ENCODE measurements at places on chromosomes 7 and 10. TPM values are rescaled to one million over a fixed set of nuclear protein-coding genes. Genes with fewer than 3 reads are reported as not detected.

CPA1 gene
- total RNA-seq, result not detected

PLPP4 gene
- 0.16 TPM for total RNA-seq

HMX2 gene
- 0.23 TPM for total RNA-seq

KCP gene
- 0.05 TPM for total RNA-seq

ZNF37A gene
- total RNA-seq, result 6.0 TPM

VGF gene
- total RNA-seq, result 19.2 TPM

ACTL6B gene
- total RNA-seq, result not detected

HSPA14 gene
- total RNA-seq, result 43.1 TPM

POLR2J2 gene
- total RNA-seq, result 0.89 TPM

WDR86 gene
- total RNA-seq, result 0.11 TPM

NOC3L gene
- 21.2 TPM for total RNA-seq

TMEM213 gene
- not detected for total RNA-seq

TDRD1 gene
- not detected for total RNA-seq

CRHR2 gene
- total RNA-seq, result 0.05 TPM

DGKI gene
- total RNA-seq, result 0.29 TPM

MCM10 gene
- 21.2 TPM for total RNA-seq

HABP2 gene
- total RNA-seq, result 0.10 TPM

H2AZ2 gene
- total RNA-seq, result 250 TPM

SPDYE2 gene
- not detected for total RNA-seq

PRSS37 gene
- not detected for total RNA-seq

TBXAS1 gene
- 14.5 TPM for total RNA-seq

NPC1L1 gene
- 0.08 TPM for total RNA-seq

GHRHR gene
- total RNA-seq, result not detected

FAM149B1 gene
- 7.7 TPM for total RNA-seq

GNG11 gene
- 37.4 TPM for total RNA-seq

IGF2BP3 gene
- 32.5 TPM for total RNA-seq

LGI1 gene
- total RNA-seq, result not detected

BTBD16 gene
- total RNA-seq, result 0.57 TPM

PALD1 gene
- 6.7 TPM for total RNA-seq
